CD4-positive, alpha-beta T cell (primary cell): ENCODE measurements at places on chromosomes 1 and 21.

DNA sequence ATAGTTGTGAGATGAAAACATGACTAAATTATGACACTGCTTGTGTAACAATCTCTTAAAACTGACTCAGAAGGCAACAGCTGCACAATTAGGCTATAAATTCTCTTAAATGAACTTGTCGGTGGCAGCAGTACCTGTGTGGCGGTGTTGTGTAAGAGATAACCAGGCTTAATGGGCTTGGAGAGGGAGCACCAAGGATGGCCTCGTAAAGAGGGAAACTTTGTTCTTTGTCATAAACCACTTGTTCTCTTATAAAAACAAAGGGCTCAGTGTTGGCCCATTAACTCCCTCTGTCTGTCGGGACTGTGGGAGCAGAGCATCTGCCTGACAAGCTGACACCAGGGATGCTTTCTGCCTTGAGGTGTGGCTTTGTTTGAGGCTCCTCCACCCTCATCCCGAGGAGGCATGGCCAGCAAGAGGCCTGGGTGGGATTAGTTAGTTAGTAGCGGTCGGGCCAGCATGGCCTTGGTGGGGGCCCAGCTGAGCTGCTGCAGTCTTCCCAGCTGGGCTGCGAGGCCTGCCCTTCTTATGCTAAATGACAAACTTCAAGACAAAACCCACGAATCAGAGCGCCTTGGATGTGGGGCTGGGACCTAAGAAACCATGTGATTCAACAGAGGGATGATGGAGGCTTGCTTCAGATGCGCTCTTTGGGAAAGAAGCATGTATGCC is 171.4 kb downstream of the CAMTA1 start:
- no peaks in the 10 kb centered on the region for H3K36me3 ChIP-seq
- H3K4me1 ChIP-seq, result no peaks in the 10 kb centered on the region

DNA sequence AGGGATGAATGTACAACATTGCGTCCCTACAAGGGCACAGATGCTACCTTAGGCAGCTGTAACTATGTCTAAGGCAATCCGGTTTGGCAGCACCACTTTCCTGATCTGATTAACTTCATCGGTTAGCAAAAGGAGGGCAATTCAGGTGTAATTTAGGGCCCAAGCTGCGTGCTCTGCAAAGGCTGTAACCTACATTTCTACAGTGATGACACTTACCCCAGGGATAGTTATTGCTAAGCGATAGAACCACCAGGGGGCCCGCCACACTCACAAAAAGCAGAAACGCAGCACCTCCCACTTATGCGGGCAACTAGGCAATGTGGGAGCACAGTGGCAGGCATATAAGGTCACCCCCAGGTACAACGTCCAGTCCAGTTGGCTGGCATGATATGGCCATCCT is 113.5 kb downstream of the GDAP2 start:
- no peaks in the 10 kb centered on the region for H3K4me1 ChIP-seq
- H3K36me3 ChIP-seq, result no peaks in the 10 kb centered on the region
- H3K27me3 ChIP-seq, result no peaks in the 10 kb centered on the region
- no peak overlapping the region for H3K27ac ChIP-seq

- no peak overlapping the region for H3K4me3 ChIP-seq
- no peaks in the 10 kb centered on the region for H3K36me3 ChIP-seq
- H3K4me1 ChIP-seq, result no peaks in the 10 kb centered on the region
- peaks cover 2% of the 10 kb centered on the region for H3K27me3 ChIP-seq
Observed at GRCh38 chr1:38083541-38083940, 36.9 kb upstream of the POU3F1 start.

DNA sequence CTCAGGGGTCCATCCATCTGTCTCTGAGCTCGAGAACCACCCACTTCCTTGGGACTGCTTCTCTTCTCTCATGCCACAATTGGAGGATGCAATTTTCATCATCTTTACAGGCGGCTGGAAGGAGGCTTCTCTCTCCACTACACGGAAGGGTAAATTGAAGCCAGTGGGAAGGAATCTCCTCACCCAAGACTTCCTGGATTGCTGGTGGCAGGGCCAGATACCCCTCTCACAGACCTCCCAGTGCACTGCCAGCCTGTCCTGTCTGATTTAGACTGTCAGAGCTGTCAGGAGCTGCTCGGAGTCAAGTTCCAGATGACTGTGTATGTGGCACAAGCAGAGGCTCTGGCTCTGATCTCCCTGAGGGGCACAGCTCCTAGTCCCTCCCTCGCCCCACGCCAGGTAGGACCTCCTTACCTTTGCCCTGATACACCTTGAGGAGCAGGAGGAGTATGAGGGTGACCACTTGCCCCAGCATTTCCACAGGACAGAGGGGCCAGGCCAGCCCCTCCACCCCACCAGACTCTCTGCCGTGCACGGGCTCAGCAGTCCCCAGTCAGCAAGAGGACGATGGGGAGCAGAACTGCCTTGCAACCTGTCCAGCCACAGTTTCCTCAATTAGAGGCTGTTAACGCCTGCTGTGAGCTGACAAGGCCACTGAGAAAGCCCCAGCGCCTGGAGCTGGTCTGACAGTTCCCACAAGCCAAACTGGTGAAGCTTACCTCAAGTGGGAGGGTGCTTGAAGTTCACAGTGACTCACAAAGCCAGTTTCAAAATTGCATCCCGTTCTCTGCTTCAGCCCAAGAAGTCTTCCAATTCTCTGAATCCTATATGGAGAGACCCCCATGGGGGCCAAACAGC is at the start of gene CD244:
Gene CD244 (minus strand): TSS at position 685 of the 858 bp plus-strand sequence. CDS start 210 bp downstream, at position 475.
- DNase-seq, result peak; percentile 24
- peak within 1 kb of the TSS; percentile 13 for H3K4me3 ChIP-seq
- no peaks in the 10 kb centered on the region for H3K27me3 ChIP-seq

GRCh38 chr1:84300501-84300900 is 1.0 kb upstream of the SAMD13 start:
- DNase-seq, result no peak
- H3K27ac ChIP-seq, result no peak overlapping the region
- H3K36me3 ChIP-seq, result no peaks in the 10 kb centered on the region
- no peaks in the 10 kb centered on the region for H3K27me3 ChIP-seq
- peaks cover 25% of the 10 kb centered on the region for H3K4me1 ChIP-seq

GRCh38 chr1:192443616-192444015 is 126.8 kb downstream of the RGS21 start:
- H3K4me3 ChIP-seq, result no peak overlapping the region
- no peaks in the 10 kb centered on the region for H3K36me3 ChIP-seq
- no peak overlapping the region for H3K27ac ChIP-seq
- no peaks in the 10 kb centered on the region for H3K4me1 ChIP-seq
- DNase-seq, result no peak

GRCh38 chr1:147252540-147252939 is 10.1 kb downstream of the CHD1L start:
- H3K4me1 ChIP-seq, result peaks cover 8% of the 10 kb centered on the region
- H3K27me3 ChIP-seq, result no peaks in the 10 kb centered on the region
- no peak overlapping the region for H3K27ac ChIP-seq
- DNase-seq, result no peak

GRCh38 chr1:24437631-24438396 is 22.2 kb downstream of the NIPAL3 start:
- H3K4me1 ChIP-seq, result no peaks in the 10 kb centered on the region
- H3K4me3 ChIP-seq, result no peak overlapping the region
- no peak for DNase-seq

- no peak overlapping the region for H3K4me3 ChIP-seq
- peaks cover 45% of the 10 kb centered on the region for H3K27me3 ChIP-seq
- no peak overlapping the region for H3K27ac ChIP-seq
- H3K4me1 ChIP-seq, result no peaks in the 10 kb centered on the region
- DNase-seq, result no peak
- H3K36me3 ChIP-seq, result no peaks in the 10 kb centered on the region
Observed at GRCh38 chr1:75136921-75137641, 2.9 kb downstream of the LHX8 start.

DNA sequence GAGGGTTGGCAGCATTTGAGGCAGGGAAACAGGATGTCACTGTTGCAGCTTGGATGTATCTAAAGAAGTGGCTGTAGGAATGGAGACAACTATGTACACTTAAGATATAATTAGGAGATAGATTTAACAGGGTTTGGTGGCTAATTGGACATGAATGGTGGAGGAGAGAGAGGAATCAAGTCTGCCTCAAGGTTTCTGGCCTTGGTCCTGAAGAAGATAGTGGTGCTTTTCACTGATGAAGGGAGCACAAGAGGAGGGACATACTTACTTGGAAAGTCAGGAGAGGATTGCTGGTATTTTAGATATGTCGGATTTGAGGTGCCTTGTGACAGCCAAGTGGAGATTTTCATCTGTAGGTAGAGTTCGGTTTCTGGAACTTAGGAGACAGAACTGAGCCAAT is 123.9 kb downstream of the ST6GALNAC3 start:
- no peak for DNase-seq
- H3K27ac ChIP-seq, result no peak overlapping the region
- no peaks in the 10 kb centered on the region for H3K36me3 ChIP-seq
- H3K27me3 ChIP-seq, result no peaks in the 10 kb centered on the region

- no peak for DNase-seq
- H3K27me3 ChIP-seq, result no peaks in the 10 kb centered on the region
- H3K36me3 ChIP-seq, result peaks cover 34% of the 10 kb centered on the region
- peaks cover 21% of the 10 kb centered on the region for H3K4me1 ChIP-seq
- H3K4me3 ChIP-seq, result no peak overlapping the region
- no peak overlapping the region for H3K27ac ChIP-seq
Observed at GRCh38 chr1:222706815-222707214, 5.5 kb downstream of the AIDA start.

- H3K4me3 ChIP-seq, result peak overlapping the region; percentile 93
- no peaks in the 10 kb centered on the region for H3K36me3 ChIP-seq
- H3K4me1 ChIP-seq, result peaks cover 17% of the 10 kb centered on the region
- H3K27ac ChIP-seq, result no peak overlapping the region
- no peak for DNase-seq
Observed at GRCh38 chr1:200740571-200741208, 2.0 kb downstream of the CAMSAP2 start.

- no peak overlapping the region for H3K27ac ChIP-seq
- H3K4me3 ChIP-seq, result no peak overlapping the region
- DNase-seq, result peak; percentile 60
Observed at GRCh38 chr1:114979278-114979891, 50.2 kb upstream of the TSHB start.

- H3K27me3 ChIP-seq, result no peaks in the 10 kb centered on the region
- no peak overlapping the region for H3K4me3 ChIP-seq
- no peaks in the 10 kb centered on the region for H3K4me1 ChIP-seq
- H3K36me3 ChIP-seq, result no peaks in the 10 kb centered on the region
- no peak for DNase-seq
Observed at GRCh38 chr1:93631626-93632365, 49.8 kb downstream of the BCAR3 start.

- peaks cover 43% of the 10 kb centered on the region for H3K36me3 ChIP-seq
- no peak overlapping the region for H3K27ac ChIP-seq
- H3K4me1 ChIP-seq, result no peaks in the 10 kb centered on the region
- no peak for DNase-seq
- no peak overlapping the region for H3K4me3 ChIP-seq
Observed at GRCh38 chr1:32100807-32101708, 6.8 kb upstream of the KPNA6 start.

- no peak for DNase-seq
- no peaks in the 10 kb centered on the region for H3K27me3 ChIP-seq
- no peaks in the 10 kb centered on the region for H3K36me3 ChIP-seq
Observed at GRCh38 chr1:1050577-1051052, 23.5 kb downstream of the RNF223 start.
